ENCODE measurements at places on chromosomes 7 and 10.

DNA sequence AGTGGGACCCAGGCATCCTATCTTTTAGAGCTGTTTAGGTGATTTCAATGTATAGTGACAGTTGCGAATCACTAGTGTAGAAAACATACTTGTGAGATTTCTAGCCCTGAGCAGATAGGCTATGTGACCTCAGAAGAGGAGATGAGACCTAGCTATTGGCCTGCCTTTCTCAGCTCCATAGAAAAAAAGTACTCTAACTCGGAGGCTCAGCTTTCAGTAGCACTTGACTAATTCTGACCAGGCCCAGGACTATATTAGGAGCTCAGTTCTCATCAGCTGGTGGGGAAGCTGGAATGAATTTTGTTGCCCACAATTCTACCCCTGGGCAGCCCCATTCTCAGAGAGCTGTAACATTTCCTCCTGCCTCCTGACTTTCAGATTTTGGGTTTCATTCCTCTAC is 179.9 kb upstream of the NAMPT start:
- no peak for DNase-seq

DNA sequence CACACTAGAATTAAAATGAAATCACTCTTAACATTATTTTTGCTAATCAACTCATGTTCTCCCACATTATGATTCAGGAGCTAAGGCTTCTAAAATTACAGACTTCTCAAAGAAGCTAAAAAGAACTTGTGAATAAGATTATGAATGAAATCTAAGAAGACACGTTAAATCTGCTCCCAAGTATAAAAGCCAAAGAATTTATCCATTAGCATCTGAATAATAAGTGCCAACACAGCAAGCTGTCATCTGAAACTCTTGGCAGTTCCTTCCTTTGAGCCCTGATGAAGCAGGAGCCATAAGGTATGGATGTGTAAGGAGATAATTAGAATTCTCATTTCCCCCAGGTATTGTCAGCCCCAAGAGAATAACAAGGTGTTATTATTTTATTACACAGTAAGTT is 50.3 kb downstream of the TPK1 start:
- no peak for DNase-seq

- no peak for DNase-seq
These were observed 237.3 kb upstream of the SLC26A5 start for GRCh38 chr7:103683348-103683747.

- no peak for DNase-seq
These were observed 17.3 kb downstream of the ZC3HAV1 start for GRCh38 chr7:139092090-139092796.

- no peak for DNase-seq
These were observed 15.5 kb downstream of the CFTR start for GRCh38 chr7:117495308-117495707.

- DNase-seq: no peak
These were observed 1.8 kb downstream of the DDIT4 start for GRCh38 chr10:72275351-72276012.

- no peak for DNase-seq
These were observed 262.8 kb downstream of the DGKB start for GRCh38 chr7:14639801-14640200.

DNA sequence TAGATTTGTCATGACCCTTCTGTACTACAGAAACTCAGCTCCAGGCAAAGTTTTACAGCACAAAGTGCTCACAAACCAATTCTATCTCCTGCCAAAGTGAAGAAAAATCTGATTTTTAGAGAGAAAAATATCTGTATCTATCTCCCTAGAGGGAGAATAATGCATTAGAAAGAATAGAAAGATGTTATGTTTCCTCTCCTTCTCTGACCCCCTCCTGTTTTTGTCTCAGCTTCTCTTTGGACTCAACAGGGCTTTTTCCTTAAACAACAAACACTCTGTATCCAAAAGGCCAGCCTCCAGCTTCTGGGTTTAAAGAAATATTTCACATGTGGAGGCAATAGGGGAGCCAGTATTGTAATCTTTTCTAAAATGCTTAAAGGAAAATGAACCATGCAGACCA is 627.4 kb downstream of the REEP3 start:
- DNase-seq: no peak

DNA sequence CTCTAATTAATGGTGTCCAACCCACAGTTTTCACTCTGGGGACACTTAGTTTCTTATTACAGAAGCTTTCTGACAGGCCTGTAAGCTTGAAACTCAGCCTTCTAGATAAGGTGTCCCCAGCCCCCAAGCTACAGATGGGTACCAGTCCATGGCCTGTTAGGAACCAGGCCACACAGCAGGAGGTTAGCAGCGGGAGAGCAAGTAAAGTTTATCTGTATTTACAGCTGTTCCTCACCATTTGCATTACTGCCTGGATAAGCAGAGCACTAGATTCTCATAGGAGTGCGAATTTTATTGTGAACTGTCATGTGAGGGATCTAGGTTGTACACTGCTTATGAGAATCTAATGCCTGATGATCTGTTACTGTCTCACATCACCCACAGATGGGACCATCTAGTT is 93.7 kb downstream of the TMEM26 start:
- no peak for DNase-seq

DNA sequence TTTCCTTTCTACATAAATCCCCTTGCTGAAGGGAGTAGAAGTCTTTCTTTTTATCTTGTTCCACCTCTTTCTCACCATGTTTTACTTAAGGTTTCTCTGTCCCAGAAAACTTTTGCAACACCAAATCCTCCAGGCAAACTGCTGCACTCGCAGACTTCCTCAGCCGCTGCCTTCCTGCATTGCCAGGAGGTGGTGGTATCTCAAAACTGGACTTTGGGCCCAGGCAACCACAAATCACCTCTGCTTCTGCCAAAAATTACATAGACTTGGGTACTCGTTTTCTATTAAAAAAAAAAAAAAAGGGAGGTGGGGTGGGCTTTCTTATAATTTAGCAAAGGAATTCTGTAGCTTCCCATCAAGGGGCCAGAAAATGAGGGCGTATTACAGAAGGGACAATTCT is 14.7 kb downstream of the INA start:
- DNase-seq: no peak

DNA sequence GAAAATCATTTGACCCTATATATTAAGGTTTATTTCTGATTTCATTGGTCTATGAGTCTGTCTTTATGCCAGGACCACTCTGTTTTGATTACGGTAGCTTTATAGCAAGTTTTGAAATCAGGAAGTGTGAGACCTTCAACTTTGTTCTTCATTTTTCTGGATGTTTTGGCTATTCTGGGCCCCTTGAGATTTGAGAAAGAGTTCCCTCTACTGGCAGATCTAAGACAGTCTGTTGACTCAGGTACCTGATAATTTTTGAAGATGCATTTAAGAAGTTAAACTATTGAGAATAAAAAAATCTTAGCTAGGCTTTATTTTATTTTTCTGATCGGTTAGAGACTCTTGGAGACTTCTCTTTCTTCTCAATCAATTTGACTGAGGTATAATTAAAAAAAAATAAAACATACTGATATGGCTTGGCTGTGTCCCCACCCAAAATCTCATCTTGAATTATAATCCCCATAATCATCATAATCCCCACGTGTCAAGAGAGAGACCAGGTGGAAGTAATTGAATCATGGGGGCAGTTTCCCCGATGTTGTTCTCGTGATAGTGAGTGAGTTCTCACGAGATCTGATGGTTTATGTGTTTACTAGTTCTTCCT is 209.2 kb downstream of the SNX10 start:
- DNase-seq: peak; percentile 59

DNA sequence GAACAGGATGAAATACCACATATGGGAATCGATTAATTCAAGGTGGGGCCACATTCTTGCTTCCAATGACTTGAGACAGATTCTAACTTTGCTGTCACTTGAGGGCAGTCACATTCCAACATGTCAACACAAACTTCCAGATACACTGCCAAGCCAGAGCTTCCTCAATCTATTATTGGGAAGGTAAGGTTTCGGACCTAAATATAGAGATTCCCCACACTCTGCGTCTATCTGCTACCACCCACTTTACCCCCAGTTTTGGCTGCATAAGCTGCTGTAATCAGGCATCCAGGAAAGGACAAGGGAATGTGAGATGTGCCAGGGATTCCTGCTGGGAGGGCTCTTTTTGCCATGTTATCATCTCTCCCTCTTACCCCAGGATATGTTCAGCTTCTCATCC is 20.5 kb upstream of the DGKI start:
- no peak for DNase-seq

DNA sequence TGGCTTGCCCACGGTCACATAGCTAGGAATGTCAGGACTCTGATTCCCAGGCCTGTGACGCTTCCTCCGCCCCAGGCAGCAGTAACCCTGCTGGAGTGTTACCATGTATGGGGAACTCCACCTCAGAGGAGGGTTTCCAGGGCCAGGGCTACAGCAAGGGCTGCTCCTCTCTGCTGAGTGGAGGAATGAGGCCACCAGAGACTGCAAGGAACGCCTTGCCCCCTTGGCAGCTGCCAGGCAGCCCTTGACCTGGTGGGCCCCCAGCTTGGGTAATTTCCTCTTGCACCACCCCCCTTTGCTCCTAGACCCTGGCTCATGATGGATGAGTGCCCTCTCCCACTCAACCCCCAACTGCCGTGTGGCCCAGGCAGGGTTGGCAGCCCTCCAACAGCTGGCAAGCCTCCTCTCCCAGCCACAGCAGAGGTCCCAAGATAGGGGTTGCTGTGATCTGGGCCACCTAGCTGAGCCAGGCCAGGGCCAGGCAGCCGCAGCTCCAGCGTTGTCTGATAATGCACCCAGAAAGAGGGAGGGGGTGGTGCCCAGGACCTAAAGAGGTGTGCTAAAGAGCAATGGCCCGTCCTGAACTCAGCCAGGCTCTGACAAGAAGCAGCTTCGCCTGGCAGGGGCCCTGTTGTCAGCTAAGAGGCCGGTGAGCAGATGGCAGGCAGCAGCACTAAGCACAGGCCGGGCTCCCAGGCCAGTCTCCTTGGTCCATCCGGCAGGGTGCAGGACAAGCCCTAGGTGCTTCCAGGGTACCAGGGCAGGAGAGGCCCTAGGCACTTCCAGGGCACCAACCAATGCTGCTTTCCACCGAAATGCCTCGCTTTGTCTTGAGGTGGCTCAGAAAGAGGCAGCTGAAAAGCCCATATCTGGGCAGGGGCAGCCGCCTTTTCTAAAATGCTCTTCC is 35.4 kb downstream of the DRGX start:
- no peak for DNase-seq

GRCh38 chr10:50310560-50311174 is 59.4 kb upstream of the ASAH2 start:
- peak; percentile 54 for DNase-seq

GRCh38 chr7:68691261-68692216 is 906.7 kb upstream of the AUTS2 start:
- no peak for DNase-seq

DNA sequence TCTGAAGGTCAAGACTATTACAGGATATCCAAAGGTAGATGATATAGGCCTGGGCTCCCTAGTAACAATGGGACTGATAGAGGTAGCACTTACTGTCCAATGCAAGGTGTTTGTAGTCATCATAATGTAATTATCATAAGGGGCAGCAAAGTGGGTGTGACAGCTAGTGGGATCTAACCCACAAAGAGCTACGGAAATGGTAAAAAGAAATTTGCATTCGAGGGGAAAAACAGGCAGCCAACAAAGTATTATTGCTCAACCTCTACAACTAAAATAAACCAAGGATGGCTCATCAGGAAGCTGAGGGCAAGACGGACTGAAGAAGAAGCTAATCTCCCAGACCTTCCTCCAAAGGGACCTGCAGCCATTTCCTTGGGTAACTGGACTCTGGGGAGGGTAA is 211.0 kb downstream of the WDR11 start:
- peak; percentile 68 for DNase-seq

- no peak for DNase-seq
These were observed 491 bp upstream of the SLC37A3 start for GRCh38 chr7:140398821-140399220.

GRCh38 chr7:147276783-147277370 is 1160.3 kb downstream of the CNTNAP2 start:
- DNase-seq: no peak

GRCh38 chr10:70035531-70035930 is 17.1 kb upstream of the MACROH2A2 start:
- DNase-seq: no peak

- peak; percentile 81 for DNase-seq
These were observed 351.5 kb upstream of the AUTS2 start for GRCh38 chr7:69246758-69247157.

DNA sequence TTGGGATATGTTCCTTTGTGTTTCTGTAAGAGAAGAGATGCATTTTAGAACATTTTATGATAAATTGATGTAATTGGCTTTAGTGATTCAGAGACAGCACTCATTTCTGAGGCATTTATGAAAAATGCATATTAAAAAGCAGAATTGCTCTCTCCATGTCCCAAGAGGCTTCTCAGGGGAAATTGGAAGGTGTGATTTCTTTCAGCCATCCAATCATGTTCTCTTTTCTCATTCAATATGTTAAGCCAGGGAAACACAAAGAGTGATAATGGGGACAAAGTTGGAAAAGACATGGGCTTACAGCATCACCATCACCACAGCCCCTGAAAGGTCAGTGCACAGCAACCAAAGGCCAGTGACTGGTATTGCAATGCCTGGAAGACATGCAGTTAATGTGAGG is 129.9 kb upstream of the COL1A2 start:
- no peak for DNase-seq

DNA sequence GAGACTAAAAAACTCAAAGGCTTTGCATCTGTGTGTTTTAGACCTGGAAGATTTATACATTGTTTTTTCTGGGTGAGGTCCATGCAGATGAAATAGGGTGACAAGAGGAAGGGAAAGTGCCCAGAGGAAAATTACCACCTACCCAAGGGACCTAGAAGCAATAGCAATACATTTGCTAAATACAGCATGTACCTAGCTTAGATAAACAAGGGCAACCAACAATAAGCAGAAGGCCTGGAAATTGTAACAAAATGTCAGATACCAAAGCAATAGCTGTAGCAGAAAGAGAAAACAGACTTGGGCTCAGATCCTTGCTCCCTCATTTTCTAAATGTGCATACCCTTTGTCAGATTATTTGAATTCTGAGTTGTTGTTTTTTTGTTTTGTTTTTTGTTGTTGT is 318.4 kb upstream of the KMT2E start:
- no peak for DNase-seq

GRCh38 chr10:123840714-123841113 is 50.9 kb downstream of the CPXM2 start:
- DNase-seq: no peak

GRCh38 chr10:11017570-11018431 is at the start of gene CELF2:
CELF2 (plus strand) TSS chr10:11017872; CDS start chr10:11018090, 218 bp downstream.
- peak; percentile 43 for DNase-seq

DNA sequence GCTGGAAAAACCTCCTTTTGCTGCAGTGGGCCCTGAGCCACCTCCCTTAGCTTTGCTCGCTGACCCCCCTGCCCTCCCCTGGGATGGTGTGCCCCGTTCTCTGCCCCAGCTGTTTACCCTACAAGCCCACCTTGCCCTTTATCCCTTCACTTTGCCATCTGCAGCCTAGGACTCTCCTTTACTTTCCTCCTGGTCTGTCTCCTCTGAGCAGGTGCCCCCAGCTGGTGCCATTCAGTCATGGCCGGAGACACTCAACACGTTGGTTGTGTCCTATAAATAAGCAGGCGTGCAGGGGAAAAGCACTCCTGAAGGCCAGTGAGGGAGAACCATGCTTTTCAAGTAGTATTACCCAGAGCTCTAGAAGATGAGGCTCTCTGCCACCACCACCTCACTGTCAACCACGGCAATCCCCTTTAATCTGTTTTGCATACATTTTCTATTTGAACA is 6.1 kb downstream of the RASSF4 start:
- DNase-seq: no peak
